ENCODE measurements at places on chromosomes 1 and 21.
A peak's percentile ranks its signal among the peaks of the same experiment; 100 is the strongest.

- no peak for DNase-seq
These were observed 117.7 kb upstream of the C1orf174 start for GRCh38 chr1:4017636-4018365.

DNA sequence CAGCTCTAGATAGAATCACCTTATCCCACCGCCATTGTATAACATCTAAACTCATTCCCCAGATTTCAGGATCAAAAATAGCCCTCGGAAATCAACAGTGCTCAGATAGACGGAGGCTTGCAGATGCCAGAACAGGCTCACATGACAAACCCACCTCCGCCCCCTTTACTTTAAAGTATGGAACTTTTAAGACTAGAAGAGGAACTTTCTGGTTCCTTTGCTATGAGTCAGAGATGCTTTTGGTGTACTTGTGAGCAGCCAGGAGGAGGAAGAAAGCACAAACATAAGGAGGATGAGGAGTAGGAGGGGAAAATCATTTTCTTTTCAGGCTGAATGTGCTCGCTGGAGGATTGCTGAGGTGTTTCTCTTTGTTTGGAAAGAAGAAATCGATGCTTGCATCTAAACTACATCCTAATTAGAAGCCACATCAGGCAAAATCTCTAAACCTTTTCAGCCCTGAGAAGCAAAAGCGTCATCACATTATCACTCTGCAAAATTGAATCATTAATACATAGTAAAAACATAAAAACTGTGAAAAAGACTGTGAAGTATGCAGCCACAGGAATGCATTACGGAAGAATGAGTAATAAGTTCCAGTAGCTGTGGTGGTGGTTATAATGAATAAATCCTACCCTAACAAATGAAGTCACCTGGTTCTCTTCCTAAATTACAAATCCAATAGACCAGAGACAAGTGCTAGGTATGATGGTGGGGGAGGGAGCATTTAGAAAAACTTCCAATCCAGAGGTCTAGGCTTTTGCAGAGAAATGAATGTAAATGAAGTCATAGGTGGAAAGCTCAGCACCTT lies 251.3 kb downstream of the KCNH1 start:
- DNase-seq: no peak

- DNase-seq: no peak
These were observed 207.1 kb downstream of the NUF2 start for GRCh38 chr1:163528710-163529348.

DNA sequence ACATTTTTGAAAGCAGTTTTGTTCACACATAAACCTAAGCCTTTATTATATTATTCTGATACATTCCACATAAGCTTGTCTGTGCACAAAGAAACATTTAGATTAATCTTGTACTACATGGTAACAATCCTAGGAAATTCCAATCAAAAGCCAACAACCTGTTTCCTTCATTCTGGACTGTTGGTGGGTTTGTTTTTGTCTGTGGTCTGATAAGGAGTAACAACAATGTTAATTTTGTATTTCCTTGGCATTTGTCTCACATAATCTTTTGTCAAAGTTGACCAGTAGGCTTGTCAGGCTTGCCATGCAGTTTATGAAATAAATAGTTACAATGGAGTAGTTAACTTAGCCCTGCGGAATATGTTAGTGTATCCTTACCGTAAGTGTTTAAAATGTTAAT lies 183.3 kb downstream of the DHRS3 start:
- DNase-seq: no peak

DNA sequence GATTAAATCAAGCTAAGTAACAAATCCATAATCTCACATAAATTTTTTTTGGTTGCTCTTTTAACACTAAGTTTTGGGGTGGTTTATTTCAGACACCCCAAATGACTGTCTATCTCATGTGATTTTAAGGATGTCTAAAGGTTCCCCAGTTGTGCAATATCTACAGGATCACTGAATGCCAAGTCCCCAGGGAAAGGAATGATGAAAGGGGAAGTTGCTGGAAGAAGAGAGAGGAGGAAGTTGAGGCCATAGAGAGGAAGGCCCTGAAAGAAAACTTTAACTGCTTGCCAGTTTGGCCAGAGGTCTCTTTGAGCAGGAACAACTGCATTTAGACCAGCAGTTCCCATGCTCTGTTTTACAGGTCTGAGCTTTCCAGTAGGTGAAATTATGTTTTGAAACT lies 27.5 kb upstream of the SLC19A2 start:
- no peak for DNase-seq

DNA sequence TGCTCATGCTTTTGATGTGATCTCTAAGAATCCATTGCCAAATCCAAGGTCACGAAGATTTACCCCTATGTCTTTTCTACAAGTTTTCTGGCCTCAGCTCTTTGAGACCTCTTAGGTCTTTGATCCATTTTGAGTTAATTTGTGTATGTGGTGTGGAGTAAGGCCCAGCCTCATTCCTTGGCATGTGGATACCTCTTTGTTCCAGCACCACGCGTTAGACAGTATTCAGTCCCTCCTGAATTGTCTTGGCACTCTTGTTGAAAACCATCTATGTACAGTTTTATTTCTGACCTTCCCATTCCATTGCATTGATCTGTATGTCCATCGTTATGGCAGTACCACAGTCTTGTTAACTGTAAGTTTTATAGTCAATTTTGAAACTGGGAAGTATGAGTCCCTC lies 8.0 kb upstream of the FTCD start:
- no peak for DNase-seq

DNA sequence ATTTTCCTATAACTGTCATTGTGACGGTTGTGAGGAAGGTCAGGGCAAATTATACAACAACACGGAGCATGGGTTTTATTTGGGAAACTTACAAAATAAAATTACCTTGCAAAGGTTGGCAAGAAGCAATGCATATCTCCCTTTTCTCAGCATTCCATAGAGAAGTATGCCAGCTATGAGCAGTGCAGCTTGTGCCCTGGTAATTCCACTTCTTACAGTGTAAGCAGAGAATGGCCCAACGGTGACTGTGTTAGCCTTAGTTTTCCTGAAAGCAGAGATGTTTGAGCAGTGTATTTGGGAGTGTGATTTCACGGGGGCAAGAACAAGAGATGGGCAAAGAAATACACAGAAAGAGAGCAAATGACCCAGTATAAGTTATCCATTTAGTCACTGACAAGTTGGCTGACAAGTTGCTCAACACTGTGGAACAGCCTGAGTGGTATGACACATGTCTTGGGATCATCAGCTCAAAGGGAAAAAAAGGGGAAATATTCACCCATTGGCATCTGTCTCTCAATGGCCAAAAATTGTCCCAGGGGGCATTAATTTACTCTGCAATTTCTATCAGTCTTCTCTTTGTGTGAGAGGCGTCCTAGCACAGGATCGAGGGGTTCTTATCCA lies 210.9 kb upstream of the NRIP1 start:
- no peak for DNase-seq

- DNase-seq: no peak
These were observed 1716.6 kb downstream of the MRPL39 start for GRCh38 chr21:23890652-23891051.

GRCh38 chr1:96308314-96308713 lies 413.3 kb upstream of the PTBP2 start:
- DNase-seq: no peak

- no peak for DNase-seq
These were observed 61.2 kb downstream of the TCP10L start for GRCh38 chr21:32523988-32524719.

DNA sequence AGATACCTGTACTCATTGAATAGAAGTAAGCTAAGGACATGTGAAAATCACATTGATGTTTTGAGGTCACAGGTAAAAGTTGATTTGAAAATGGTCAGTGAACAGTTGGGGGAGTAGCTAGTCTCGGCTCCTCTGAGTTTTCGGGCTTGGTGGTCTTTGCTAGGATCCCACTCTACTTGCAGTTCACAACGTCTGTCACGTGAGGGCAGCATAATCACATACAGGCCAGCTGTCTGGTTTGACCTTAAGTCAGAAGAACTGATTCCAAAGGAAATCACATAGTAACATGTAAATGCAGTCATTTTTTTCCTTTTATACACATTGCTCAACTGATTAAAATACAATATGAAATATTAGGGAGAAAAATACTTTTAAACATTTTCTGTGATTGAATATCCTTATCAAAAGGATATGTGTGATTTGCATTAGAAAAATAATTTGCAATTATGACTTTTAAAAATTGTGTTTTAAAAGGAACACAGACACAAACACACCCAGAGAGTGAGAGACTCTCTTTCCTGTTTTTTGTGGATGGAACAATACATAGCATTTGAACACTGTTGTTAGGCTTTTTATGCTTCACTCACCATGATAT lies 21.8 kb upstream of the PDC start:
- peak; percentile 25 for DNase-seq

GRCh38 chr1:101920577-101920976 lies 76.1 kb downstream of the OLFM3 start:
- no peak for DNase-seq

- no peak for DNase-seq
These were observed 65.6 kb downstream of the OPTC start for GRCh38 chr1:203559523-203559922.

DNA sequence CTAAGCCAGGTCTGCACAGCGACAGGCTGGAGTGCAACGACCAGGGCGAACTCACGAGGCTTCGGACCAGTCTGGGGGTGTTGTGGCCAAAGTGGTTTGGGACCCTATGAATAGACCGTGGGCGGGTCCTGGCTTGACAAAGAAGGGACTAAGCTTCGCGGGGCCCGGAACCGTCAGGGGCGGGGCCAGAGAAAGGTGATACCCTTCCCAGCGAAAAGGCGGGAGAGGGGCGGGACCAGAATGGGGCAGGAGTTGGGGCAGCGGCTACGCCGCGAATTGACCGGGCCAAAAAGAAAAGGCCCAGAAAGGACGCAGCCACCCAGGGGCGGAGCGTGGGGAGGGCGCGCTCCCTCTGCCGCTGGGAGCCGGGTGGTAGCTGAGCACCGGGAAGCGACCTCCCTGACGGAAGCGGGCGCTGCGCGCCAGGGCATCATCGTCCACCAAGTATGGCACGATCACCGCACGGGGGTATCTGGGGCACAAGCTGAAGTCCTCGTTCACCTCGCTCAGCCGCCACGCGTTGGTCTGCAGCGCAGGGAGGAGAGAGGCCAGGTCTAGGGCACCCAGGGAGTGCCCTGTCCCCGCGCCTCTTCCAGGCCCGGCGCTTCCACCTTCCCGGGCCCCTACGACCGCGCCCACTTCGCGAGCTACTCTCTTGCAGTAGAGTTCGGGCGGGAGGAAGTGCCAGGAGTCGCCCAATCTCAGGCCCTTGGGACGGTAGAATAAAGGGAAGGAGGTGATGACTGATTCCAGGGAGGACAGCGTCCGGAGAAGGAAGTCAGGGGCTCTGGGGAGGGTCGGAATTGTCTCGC lies 6.7 kb upstream of the FAM167B start:
- peak; percentile 76 for DNase-seq

- DNase-seq: no peak
These were observed at the start of gene DOP1B for GRCh38 chr21:36156815-36157670. Gene DOP1B, plus strand, starts transcription at chr21:36156824. Its CDS starts 7,910 bp downstream, at chr21:36164734.

DNA sequence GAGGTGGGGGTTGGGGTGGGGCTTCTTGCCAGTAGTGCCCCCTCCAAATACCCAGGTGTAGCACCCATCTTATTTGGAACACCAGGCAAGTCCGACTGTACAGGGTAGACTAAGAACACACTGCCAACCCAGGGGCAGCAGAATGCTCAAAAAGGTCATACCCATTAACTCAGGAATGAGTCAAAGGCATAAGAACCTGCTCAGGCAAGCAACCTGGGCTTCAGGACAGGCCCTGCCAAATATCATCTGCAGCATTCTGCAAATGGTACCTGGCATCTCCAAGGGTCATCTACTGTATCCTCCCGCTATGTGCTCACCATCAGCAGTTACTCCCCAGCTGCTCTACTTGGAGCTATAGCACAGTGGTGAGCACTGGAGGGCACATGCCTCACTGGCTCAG lies 19.4 kb downstream of the PEA15 start:
- no peak for DNase-seq

DNA sequence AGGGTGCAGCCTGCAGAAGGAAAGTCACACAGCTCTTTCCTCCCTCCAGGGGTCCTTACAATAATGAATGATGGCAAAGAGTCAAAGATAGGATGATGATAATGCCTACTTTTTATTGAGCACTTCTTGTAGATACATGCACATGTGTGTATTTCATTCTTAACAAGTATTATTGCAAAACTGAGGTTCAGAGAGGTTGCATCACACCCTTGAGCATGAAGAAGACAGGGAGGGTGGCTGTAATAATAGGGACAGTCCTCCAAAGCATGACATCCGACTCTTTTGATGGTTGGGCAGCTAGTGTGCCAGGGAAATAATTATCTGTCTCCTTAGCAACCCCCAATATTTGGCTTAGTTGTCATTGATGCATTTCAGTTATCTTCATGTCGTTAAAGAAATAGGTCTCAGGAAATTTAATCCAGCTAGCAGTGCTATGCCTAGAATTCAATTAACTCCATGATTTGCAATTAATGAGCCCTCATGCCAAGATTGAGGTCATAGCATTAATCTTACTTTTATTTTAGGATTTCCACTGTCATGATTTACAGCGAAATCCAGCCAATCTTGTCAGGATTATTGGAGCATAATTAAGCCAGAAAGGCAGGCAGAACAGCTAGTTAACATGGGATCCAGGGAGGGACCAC lies 35.0 kb downstream of the DNAJC6 start:
- no peak for DNase-seq

- DNase-seq: no peak
These were observed 1075.0 kb downstream of the TTLL7 start for GRCh38 chr1:82923931-82924330.

GRCh38 chr1:43058545-43059360 lies 100.1 kb upstream of the SLC2A1 start:
- DNase-seq: no peak

DNA sequence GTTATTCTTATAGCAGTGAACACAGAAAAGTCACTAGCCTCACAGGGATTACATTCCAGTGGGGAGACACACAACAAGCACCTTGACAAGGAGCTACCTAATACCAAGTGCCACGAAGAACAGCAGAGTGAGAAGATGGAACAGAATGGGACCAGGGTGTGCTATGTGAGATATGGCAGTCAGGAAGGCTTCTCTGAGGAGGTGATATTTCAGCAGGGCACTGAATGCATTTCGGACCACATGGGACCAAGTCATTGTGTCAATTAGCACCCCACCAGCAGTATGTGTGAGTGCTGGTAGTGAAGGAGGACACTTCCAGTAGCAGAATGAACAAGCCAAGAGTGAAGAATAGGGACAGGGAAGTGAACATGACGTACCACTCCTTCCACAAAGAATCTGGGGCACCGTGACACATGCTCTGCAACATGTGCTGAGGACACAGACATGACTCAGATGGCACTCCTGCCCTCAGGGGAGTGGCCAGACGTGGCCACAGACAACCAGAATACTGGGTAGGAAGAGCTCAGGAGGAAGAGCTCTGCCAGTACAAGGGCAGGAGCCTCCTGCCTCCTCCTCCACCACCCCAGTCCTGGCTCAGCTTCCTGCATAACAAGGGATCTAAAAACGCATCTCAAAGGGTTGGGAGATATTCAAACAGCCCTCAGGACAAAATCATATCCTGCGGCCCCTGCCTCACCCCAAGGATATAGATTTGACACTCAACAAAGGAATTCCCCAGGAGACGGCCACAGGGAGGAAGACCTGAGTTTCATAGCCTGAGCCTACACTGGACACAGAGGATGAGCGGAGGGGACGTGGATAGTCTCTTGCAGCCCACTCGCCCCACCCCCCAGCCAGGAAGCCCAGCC lies 102.5 kb downstream of the TRABD2B start:
- DNase-seq: no peak
